ENCODE measurements at places on chromosomes 7 and 10.

DNA sequence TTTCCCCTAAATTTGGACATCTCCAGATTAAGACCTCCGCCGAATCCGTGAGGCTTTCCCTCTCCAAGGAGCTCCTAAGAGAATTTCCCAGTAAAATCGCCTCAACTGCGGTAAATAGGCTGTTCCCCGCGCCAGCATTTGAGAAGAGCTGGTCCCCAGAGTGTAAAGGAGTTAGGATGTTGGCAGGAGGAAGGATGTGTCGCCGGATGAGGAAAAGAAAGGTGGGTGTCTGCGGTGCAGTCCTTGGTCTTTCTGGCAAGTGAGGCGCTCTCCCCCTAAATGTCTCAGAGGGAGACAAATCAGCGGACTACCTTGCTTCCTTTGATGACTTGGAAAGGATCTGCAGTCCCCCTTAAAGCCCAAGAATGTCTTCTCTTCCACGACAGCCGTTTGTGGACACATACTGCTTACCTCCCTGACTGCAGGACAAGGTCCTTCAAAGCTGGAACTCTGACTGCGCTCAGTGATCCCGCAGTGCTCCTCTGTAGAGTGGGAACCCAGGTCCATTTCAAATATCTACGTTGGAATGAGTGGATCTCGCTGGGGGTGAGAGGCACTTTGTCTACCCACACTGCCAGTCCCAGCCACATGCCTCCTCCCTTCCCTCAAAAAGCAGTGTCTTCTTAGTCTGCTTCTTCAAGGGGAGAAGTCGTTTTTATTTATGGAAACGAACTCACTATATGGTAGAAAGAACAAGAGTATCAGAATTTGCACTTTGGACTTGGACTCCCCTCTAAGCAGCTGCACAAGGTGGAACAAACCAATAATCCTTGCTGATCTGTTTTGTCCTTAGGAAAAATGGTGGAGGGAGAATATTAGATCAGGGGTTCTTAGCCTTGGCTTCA, 1.1 kb upstream of the DLG5 start:
- no peak for DNase-seq

- no peak for DNase-seq
Observed at GRCh38 chr10:121063744-121064143, 212.6 kb downstream of the WDR11 start.

DNA sequence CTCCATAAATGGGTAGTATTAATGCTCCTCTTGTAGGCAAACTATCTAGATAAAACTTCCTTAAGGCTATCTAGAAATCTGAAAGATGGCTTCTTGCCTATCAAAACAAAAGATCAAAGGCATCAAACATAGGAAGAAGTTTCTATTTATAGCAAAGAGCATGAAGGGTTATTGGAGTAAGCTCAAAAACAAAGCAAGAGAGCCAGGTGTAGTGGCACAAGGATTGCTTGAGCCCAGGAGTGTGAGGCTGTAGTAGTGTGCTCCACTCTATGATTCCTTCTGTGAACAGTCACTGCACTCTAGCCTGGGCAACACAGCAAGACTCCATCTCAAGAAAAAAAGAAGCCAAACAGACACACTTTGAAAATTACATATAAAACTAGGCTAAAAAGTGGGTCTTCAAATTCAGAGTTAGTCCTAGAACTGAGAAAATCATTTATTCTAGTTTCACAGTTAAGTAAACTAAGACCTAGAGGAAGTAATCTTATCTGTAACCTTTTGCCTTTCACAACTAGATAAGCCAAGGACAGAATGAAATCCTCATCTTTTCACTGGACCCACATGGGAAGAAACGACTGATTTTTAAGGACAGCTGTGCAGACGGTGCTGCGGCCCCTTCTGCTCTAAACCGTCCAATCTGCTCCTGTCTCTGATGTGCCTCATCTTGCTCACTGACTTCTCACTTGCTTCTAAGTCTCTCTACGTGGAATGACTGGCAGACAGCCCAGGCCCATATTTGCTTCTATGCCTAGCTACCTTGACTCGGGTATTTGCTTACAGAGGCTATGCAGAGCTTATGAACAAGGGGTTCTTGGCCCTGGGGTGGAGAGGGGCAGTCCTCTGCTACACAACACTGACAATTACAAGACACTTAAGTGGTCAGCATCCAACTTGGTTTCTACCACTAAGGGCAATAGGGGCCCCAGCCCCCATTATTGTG, 50.0 kb downstream of the ESYT2 start:
- DNase-seq, result no peak

- no peak for DNase-seq
Observed at GRCh38 chr10:54826994-54827560, 26.0 kb upstream of the PCDH15 start.

- DNase-seq, result no peak
Observed at GRCh38 chr10:34250722-34251121, 564.4 kb downstream of the PARD3 start.

Data from DMS79 (cell line).